CD4-positive, alpha-beta T cell treated with Interferon gamma for 1 hour (primary cell): ENCODE measurements at places on chromosomes 4 and X.

GRCh38 chr4:107712236-107712635 lies 7.8 kb downstream of the PAPSS1 start:
- DNase-seq: no peak

GRCh38 chrX:49287665-49288064 lies 15.8 kb upstream of the GAGE10 start:
- no peak for DNase-seq

DNA sequence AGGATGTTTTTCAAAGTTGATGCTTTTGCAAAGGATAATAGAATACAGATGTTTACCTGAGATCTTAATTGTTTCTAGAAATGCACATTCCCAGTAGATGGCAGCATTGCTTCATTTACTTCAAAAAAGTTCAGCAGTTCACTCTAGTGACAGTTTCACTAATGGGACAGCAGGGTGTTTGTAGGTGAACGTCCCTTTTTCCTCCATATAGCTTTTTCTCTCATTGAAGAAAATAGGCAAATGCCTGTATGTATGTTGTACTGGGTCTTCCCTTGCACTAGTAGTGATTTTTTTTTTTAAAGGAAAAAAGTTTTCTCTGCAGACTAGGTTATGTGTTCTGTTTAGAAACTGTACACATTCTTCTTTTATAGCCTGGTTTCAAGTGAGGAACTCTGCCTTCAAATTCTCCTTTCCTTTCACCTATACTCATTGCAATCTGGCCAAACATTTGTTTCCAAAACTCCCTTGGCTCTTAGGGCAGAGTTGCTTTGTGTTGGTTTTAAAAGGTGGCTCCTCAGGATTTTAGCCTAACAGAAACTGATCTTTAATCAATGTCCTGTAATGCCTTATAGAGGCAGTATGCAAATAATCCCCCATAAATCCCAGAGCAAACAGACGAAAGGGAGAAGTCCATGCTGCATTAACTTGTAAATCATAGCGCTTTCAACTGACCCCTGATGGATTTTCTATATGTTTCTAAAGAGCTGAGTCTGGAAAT lies 86.3 kb downstream of the EGF start:
- DNase-seq: no peak

GRCh38 chr4:1549638-1550035 lies 134.5 kb downstream of the FAM53A start:
- DNase-seq: no peak

GRCh38 chr4:53599632-53600031 lies 8.3 kb upstream of the LNX1 start:
- DNase-seq: no peak

GRCh38 chrX:66015900-66016689 lies 23.8 kb downstream of the VSIG4 start:
- no peak for DNase-seq

GRCh38 chrX:129600981-129601424 lies 53.8 kb downstream of the APLN start:
- DNase-seq: no peak

GRCh38 chrX:130468395-130468923 lies 66.7 kb downstream of the RBMX2 start:
- no peak for DNase-seq

DNA sequence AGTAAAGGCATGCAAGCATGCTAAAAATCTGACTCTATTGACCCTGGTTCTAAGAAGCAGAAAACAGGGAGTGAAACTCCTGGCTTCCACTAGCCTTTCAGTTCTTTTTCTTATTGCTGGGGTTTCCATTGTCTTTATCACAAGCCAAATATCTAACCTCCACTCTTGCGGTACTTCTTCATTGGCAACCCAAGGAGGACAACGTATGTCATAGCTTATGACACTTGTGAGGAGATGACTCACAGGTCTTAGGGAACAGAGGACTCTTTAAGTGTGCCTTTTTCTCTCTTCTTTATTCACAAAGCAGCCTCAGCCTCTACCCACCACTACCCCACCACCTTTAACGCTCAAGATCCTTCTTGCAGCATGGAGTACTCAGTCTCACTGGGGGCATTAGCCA lies 124.2 kb downstream of the GUCY2F start:
- no peak for DNase-seq

- DNase-seq: no peak
Observed at GRCh38 chr4:100679926-100680325, 162.1 kb upstream of the EMCN start.

- no peak for DNase-seq
Observed at GRCh38 chr4:154490234-154490582, 1.4 kb downstream of the DCHS2 start.

- no peak for DNase-seq
Observed at GRCh38 chrX:117808426-117808825, 308.2 kb downstream of the KLHL13 start.

- no peak for DNase-seq
Observed at GRCh38 chrX:24494647-24495075, 29.6 kb downstream of the PDK3 start.

DNA sequence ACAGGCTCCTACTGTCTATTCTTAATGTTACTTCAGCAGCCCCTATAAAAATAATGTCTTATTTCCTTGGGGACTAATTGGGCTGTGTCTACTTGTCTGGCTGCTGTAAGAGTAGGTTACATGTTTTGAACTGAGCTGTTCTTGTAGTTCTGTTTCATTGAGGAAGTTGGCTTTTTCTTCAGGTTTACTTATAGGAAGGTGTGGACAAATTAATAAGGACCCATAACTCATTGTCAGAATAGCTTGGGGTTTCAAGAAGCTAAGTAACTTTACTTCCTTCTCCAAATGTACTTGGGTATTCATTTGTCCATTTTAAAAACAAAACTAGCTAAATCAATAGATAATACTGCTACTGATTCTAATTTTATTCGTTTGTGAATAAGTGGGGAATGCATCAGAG lies 487.2 kb downstream of the FAT4 start:
- no peak for DNase-seq

DNA sequence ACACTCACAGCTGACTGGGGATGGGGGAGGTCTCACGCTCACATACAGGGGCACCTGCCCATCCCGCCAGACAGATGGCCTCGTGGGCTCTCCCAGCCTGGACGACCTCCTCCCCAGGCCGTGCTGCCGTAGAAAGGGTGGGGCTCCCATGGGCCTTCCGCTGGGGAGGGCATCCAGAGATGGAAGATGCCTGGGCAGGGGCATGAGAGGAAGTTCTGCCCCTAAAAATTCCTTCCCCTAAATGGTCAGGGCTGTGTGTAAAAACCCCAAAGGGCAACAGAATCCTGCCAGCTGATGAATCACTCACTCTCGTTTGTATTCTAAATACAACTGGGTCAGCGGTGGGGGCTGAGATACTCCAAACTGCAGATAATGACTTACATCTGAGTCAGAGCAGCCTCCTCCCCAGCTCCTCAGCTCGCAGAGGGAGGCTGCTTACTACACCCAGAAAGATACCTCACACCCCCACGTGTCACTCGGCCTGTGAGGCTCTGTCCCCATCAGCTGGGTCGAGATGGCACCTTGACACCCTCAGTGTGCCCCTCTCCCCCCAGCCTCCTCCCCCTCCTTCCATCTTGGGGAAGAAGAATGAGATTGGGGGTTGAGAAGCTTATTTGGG lies 10.1 kb downstream of the WDR1 start:
- peak; percentile 54 for DNase-seq

DNA sequence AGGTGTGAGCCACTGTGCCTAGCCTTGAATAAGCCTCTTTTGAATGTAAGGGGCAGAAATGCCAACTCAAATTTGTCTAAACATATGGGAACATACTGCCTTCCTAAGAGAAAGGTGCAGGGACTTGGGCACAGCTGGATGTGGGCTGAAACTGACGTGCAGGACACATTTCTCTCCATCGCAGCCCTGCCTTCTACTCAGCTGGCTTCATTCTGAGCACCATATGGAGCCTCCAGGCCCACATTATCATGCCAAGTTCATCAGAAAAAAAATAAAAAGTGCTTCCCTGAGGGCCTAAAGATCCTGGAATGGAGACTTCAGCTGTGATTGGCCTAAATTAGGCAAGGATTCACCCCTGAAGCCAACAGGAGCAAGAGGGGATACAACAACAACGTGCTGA lies 386.2 kb downstream of the RAB28 start:
- no peak for DNase-seq

- no peak for DNase-seq
Observed at GRCh38 chrX:123962006-123962467, 531 bp downstream of the STAG2 start.

GRCh38 chr4:52266537-52267137 lies 215.5 kb downstream of the SPATA18 start:
- DNase-seq: no peak

DNA sequence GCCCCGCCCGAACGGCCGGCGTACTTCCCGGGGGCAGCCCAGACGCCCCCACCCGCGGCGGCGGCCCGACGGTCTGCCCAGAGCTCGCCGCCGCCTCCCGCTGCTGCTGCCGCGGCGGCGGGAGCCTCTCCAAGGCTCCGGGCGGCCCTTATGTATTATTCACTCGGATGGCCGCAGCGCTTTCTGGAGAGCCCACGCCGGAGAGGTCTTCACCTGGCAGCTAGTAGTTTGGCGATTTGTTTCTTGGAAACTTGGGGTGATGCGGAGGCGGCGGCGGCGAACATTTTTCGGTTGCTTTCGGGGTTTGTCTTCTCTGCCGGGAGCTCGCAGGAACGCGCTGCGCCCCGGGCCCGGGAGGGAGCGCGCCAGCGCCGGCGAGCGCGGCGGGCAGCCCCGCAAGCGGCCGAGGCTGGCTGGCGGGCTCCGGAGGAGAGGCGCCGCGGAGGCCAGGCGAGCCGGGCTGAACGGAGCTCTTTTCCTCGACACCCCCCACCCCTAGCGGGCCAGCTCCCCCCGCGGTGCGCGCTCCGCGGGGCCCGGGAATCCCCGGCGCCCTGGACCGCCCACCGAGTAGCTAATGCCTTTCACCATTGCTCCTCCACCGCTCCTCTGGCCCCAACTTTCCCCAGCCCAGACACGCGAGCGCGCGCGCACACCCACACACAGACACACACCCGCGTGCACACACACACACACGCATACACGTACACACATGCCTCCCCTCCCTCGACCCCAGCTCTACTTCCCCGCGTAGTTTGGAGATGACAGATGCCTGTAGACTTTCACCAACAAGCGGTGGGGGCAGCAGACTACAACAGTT lies 113.5 kb downstream of the DHX15 start:
- no peak for DNase-seq

DNA sequence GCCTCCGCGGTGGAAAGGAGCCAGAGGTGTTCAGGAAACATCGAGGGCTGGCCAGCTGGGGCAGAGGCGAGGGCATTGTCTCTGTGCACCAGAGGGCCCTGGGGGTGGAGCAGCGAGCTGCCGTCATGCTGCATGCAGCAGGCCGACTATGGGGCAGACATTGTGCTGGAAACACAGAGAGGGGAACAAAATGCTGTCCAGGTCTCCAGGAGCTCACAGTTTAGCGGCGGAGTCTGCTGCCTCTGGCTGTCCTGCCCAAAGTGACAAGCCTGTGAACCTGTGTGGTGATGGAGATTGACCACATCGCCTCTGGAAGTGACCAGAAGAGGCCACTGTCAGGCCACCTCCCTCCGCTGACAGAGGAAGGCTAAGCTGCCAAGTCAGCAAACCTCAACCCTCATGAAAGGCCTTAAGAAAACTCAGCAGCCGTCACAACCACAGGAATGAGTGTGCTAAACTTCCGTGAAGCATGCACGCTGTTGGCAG lies 20.1 kb upstream of the SASH3 start:
- DNase-seq: peak; percentile 63

DNA sequence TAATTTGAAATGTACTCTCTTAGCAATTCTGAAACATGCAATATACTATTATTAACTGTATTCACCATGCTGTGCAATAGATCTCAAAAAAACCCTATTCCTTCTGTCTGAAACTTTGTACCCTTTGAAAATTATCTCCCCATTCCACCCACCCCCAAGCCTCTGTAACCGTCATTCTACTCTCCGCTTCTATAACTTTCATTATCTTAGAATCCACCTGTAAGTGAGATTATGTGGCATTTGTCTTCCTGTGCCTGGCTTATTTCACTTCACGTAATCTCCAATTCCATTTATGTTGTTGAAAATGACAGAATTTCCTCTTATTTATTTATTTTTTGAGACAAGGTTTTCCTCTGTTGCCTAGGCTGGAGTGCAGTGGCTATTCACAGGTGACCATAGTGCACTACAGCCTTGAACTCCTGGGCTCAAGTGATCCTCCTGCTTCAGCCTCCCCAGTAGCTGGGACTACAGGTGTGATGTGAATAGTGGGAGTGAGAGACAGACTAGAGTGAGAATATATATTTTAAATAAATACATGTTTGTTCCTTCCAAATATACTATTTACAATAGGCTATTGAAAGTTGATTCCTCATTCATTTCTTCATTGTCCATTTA lies 30.5 kb downstream of the VSIG4 start:
- DNase-seq: no peak

- DNase-seq: no peak
Observed at GRCh38 chr4:112889199-112889598, 160.3 kb upstream of the ANK2 start.

DNA sequence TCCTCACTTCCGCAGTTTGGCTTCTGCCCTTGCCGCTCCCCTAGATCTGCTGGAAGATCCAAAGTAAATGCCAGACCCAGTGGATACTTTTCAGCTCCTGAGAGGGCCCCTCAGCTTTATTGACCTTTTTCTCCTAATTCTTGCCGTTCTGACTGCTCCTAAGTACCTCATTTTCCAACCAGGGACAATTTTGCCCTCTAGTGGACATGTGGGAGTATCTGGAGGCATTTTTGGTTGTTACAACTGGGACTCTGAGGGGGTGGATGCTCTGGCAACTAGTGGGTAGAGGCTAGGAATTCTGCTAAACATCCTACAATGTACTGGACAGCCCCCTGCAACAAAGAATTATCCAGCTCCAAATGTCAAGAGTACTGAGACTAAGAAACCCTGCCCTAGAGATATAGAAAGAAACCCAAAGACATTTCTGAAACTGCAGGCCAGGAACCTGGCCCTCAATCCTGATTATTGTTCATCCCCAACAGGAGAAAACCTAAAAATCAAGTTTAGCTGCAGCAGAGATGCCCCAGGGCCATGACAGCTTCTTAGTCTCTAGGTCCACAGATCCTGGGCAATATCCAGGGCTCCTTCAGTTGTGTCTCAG lies 3.4 kb downstream of the TEX13B start:
- no peak for DNase-seq

- DNase-seq: no peak
Observed at GRCh38 chr4:5391492-5391891, 316.9 kb downstream of the EVC2 start.

- DNase-seq: no peak
Observed at GRCh38 chr4:69126024-69126423, 29.8 kb downstream of the UGT2B7 start.

DNA sequence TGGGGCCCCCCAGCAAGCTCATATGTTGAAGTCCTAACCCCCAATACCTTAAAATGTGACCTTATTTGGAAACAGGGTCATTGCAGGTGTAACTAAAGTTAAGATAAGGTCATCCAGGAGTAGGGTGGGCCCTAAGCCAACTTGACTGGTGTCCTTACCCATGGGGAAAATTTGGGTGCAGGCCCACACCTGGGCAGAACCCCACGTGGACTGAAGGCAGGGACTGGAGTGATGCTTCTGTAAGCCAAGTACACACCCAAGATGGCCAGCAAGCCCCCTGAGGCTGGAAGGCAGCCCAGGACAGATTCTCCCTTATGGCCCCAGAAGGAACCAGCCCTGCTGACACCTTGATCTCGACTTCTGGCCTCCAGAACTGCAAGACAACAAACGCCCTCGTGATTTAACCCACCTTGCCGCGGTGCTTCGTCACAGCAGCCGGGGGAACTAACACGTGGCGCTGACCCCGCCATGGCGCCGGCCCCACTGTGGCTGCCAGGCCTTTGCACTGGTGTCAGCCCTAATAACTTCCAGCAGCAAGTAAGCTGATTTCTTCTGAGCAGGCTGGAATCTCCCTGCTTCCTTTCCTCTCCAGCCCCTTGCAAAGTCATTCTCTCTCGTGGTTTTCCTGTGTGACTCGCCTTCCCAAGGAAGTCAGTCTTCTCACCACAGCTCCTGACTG lies 23.2 kb upstream of the MXD4 start:
- no peak for DNase-seq
